Effector memory CD4-positive, alpha-beta T cell (primary cell): ENCODE measurements at places on chromosomes 7 and 10.
A peak's percentile ranks its signal among the peaks of the same experiment; 100 is the strongest.

DNA sequence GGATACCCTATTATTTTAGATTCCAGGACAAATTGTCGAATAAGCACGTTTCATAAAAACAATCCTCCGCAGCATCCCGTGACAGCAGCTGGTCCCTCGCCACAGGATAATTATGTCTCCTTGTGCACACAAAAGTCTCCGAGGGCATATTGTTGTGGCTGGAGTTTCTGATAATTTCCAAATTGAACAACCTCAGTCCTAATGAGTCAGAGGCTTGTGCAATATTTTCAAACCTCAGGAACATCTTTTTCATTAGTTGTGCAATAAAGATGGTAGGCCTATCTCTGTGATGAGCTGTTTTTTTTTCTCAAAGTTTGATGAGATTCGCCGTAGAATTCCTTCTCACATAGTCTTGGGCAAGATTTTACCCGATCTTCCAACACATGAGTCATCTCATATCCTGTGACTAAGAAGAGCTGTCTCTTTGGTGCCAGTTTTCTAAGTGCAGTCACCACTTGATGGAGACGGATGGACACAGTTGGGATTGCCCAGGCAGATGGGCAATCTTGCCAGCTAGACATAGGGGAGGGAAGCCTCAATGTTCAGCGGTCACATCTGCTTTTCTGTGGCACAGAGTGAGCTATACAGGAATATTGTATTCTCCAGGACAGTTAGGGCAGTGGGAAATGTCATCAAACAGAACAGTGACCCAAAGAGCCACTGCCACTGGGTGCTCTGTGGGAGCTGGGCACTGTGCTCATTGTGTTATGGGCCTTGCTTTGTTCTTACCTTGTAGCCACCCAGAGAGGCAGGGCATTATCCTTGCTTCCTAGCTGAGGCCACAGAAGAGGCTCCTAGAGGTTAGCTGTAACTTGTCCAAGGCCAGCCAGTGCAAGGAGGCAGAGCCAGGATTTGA, 7.8 kb downstream of the HTRA1 start:
- DNase-seq, result no peak

- no peak for DNase-seq
These were observed 20.8 kb downstream of the LOXL4 start for GRCh38 chr10:98246911-98247805.

DNA sequence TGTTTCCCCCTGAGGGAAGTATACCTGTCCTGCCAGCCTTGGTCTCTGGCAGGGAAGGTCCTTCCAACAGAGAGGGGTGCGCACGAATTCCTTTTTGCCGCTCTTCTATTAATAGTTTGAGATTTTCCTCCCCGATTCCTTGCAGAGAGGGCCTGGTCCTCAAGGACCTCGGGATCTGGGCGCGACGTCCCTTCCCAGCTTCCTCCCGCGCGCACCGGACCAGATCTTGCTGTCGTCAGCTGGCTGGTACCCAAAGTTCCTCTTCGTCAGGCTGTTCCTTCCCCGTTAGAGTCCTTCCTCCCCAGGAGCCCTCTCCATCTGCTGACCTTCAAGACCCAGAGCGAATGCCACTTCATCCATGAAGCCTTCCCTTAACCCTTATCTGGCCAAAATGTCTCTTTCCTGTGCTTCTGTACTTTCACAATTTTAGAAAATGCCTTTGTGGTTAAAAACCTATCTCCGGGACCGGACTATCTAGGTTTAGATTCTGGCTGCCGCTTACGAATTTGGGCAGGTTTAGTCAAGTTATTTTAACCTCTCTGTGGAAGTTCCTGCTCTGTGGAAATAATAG, 851 bp upstream of the GOT1 start:
- DNase-seq, result no peak

- no peak for DNase-seq
These were observed 293.9 kb downstream of the C7orf25 start for GRCh38 chr7:42617806-42618457.

DNA sequence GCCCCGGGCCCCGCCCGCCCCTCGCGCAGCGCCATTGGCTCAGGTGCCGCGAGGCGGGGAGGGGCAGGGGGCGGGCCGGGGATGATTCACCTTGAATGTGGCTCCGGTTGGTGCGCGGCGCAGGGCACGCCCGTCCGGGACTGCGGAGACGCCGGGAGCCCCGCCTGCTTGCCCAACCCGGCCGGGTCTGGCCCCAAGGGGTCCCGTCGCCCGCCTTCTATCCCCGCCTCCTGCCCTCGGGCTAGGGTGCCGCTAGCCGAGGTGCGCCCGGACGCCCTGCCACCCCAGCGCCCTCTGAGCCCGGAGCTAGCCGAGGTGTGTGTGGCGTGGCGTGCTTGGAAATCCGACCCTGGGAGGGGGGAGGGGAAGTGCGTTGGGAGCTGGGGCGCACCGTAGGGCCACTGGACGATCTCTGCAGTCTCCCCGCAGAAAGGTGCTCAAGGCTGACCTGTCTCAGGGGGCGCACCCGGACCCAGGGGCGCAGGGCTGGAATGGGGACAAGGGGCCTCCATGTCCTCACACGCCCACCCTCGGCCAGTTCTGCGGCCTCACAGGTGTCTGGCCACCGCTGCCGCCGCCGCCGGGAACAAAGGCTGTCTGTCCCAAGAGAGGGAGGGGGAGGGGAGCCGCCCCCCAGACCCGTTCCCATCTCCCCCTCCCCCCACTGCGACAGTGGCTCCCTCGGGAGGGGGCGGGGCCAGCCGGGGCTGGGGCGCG, 168.9 kb downstream of the NRF1 start:
- peak; percentile 60 for DNase-seq

DNA sequence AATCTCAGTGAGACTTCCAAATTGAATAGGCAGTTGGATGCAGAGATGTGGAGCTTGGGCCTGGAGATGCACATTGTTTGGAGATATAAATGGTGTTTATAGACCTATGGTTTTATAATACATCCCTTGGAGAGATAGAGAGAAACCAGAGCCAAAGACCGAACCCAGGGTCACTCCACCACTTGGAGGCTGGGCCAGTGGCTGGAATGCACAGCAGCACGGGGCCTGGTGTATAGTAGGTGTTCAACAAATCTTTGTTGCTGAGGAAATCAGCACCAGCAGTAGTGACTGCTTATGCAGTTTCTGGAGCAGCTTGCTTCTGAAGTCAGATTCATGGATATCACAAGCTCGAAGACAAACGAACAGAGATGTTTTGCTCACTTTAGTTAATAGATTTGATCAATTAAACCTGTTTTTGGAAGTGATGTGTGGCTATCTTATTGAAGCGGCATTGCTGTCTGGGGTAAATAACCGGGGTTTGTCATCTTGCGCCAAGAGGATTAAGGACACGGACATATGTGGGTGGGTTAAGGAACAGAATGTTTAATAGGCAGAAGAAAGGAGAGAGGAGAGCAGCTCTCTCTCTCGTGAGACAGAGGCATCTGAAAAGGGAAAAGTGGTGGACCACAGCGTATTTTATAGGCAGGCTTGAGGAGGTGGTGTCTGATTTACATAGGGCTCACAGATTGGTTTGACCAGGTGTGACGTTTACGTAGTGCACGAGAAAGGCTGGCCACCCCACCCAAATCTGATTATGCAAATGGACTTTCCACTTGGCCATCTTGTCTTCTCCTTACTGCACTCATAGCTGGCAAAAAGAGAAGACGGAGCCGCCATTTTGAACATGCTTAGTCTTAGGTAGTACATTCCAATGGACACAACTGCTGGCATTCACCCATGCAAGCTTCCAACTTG, 11.1 kb downstream of the RBP4 start:
- DNase-seq, result no peak

DNA sequence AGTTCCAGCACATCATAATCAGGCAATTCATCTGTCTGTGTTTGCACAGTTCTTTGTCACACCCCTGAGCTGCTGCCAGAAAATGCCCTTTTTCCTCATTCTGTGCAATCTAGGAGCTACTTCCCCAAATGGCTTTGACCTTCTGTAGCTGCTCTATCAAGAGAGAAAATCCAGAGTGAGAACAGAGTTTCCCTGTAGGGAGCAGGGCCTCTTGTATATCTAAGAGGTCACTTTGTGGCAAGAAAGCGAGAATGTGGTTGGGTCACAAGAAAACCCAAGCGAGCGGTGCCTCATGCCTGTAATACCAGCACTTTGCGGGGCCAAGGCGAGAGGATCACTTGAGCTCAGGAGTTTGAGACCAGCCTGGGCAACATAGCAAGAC, 24.3 kb downstream of the SLC29A3 start:
- DNase-seq, result no peak

DNA sequence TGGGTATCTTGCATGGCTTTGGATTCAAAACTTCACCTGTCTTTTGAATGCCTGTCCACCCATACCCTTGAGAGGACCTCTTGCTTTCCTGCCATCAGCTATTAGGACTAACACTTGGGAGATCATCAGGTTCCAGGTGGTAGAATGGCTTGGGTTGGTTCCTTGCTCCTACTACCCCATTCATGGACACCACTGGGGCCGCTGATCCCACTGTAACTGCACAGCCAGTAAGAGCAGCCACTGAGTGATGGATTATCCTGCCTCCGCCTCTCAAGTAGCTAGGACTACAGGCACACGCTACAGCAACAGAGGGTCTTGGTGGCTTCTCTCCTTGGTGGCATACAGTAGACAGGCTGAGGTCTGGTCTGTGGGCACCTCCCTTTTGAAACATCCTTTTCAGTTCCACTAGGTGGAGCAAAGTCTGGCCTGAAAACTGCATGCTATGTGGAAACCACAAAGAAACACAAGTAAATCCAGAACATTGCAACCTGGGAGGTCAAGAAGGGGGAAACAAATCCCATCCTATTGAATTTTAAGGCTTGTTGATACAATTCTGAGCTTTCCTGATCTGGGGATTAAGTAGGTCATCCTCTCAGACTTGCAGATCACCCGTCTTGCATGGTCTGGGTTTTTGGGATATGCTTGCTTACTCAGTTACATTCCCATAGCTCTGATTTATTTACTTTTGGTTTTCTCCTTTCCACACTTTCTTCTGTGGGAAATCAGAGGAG, 9.4 kb downstream of the WBP1L start:
- DNase-seq, result no peak

GRCh38 chr10:96830511-96831199, 1.4 kb upstream of the LCOR start:
- peak; percentile 53 for DNase-seq

DNA sequence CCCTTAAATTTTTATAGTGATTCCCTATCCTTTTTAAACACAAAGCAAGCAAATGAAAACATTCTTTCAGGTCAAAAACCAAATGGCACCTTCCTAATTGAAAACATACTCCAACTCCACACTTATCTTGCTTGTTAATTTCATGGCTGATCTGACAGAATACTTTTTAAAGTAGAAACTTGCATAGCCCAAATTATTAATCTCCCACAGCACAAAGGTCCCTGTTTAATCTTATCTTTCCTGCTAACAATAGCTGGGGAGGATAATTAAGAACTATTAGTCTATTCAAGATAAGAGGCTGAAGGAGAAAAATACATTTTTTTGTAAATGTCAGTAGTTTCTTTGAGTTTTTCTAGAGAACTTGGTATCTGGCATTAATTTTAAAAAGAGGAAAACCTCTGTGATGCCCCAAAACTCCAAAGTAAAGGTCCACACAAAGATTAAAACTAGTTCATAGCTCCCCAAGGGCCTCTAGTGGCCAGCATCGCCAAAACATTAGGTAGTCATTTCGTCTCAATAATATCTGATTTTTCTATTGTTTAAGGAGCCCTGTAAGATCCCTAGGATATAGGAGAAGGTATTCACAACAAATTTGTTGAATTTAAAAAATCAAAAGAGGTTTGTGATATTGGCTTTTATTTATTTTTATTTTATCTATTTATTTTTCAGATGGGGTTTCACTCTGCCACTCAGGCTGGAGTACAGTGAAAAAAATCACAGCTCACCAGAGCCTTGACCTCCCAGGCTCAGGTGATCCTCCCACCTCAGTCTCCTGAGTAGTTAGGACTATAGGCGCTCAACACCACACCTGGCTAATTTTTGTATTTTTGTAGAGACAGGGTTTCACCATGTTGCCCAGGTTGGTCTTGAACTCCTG, 14.7 kb downstream of the CDNF start:
- peak; percentile 12 for DNase-seq

GRCh38 chr10:86489071-86489810, 32.4 kb downstream of the WAPL start:
- no peak for DNase-seq

DNA sequence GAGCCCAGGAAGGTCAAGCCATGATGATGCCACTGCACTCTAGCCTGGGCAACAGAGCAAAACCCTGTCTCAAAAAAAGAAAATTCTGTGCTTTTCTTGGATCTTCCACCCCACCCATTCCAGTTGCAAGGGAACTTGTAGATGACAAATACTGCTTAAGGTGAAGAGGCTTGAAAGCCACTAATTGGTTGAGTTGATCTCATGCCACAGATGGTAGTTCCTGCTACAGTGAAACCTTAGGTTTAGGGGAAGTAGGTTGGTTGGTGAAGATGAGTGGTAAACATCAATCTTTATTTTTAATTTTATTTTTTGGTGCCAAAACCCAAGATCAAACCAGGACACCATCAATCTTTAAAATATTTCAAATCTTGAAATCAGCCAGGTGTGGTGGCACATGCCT, 2.9 kb upstream of the GDI2 start:
- DNase-seq, result no peak

DNA sequence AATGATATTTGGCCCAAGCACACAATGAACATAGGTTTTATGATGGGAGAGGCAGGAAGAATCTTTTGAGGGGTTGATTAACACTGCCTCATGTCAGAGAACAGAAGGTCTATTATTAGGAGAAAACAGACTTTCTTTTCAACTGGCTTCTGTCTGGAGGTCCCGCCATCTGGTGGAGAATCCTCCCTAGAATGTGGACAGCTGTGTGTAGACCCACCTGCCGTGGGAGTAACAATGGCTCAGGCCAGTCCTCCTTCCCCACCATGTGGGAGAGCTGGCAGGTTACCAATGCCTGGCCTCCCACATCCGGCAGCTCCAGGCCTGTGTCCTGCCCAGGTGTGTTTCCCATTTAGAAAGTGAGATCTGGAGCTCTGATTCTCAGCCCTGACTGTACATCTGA, 70.4 kb upstream of the AOAH start:
- DNase-seq, result no peak

- DNase-seq, result no peak
These were observed 511.0 kb downstream of the GFRA1 start for GRCh38 chr10:115762029-115762428.

GRCh38 chr7:36633377-36633776, 90.9 kb downstream of the AOAH start:
- no peak for DNase-seq

DNA sequence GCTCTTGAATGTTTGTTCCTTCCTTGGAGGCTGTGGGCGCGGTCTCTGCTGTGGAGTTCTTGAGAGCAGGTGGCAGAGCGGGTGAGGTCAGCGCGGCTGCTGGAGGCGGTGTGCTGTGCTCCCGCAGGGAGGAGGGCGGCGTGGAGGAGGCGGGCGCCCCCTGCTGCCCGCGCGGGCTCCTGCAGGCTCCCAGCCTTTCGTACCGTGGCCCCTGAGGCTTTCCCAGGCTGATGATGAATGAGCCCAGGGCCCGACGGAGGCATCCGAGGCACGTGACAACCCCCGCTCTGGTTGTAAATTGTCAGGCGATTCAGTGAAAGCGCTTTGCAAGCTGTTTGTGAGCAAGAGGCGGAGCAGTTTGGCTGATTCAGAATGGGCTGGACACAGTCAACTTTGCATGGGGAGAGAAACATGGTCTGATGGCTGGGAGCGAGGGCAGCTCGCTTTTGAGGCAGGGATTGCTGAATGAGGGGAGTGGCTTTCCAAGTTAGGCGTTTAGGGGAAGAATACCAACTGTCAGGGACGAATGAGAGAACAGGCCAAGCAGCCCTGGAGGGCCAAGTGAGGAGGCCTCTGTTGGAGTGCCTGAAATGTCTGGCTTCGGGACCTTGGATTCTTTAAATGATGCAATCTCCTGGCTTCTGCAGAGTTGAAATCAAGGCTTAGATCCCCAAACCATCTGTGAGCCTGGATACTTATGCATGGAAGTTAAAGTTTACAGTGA, 46.6 kb downstream of the CDHR3 start:
- DNase-seq, result peak; percentile 59

- DNase-seq, result no peak
These were observed 59.7 kb downstream of the ZNF365 start for GRCh38 chr10:62433901-62434300.
